ENCODE measurements at places on chromosomes 2 and 18. TPM values are rescaled to one million over a fixed set of nuclear protein-coding genes. Genes with fewer than 3 reads are reported as not detected.

Gene NOSTRIN
- 30.3 TPM for polyA plus RNA-seq

Gene SATB2
- polyA plus RNA-seq = 0.76 TPM

Gene CROCC2
- polyA plus RNA-seq = 0.04 TPM

Gene PLCL1
- polyA plus RNA-seq = 17.5 TPM

Gene GCG
- polyA plus RNA-seq = not detected

Gene TMEM163
- polyA plus RNA-seq = 2.9 TPM

Gene RBFA
- 26.8 TPM for polyA plus RNA-seq

Gene CDH19
- polyA plus RNA-seq = 1.1 TPM

Gene SERPINB5
- not detected for polyA plus RNA-seq

Gene NPAS2
- 14.9 TPM for polyA plus RNA-seq

Gene CYP27A1
- 37.7 TPM for polyA plus RNA-seq

Gene ARHGAP25
- 5.9 TPM for polyA plus RNA-seq

Gene GALNT14
- polyA plus RNA-seq = 30.3 TPM

Data from left renal pelvis (tissue), 4 donors.